ENCODE measurements at places on chromosomes 16 and 17.

DNA sequence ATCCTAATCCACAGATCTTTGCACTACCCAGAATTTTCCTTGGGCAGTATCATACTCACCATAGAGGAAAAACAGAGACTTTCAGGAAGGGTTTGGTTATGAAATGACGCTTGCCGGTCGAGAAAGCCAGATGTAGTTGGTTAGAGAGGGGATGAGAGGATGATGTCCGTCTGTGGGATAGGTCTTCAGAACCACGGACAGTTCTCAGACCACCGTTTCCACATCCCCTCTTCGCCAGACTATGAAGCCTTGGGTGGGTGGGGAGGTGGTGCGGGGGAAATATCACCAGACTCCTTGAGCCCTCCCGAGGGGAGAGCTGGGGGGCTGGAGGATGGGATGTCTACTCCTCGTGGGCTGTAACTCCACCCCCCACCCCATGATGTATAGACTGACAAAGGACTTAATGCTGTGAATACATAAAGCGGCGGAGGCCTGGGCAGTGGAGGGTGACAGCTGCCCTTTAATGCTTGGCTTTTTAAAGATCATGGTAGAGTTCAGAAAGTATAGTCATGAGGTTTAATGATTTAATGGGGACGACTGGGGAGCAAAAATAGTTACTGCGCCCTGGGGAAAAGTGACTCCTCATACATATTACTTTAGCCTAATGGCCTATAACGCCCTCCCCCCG is 96.6 kb downstream of the MRM1 start:
- DNase-seq, result no peak

GRCh38 chr16:12314653-12315185 is 338.2 kb downstream of the SNX29 start:
- DNase-seq, result no peak

DNA sequence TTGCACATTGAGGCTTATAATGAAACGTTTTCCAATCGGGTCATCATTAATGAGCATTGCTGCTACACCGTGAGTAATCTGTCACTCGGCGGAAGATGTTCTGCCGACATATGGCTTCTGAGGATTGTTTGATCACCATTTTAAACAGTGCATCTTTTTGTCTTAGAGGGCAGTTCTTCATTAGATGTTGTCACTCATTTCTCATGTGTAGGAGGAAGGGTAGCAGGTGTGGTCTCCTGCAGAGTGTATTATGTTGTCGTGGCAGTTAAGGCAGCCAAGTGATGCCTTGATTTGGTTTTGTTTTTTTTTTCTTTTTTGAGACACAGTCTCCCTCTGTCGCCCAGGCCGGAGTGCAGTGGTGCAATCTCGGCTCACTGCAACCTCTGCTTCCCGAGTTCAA is 50.5 kb downstream of the SEC14L1 start:
- no peak for DNase-seq

- no peak for DNase-seq
These were observed 62.8 kb upstream of the ADCY9 start for GRCh38 chr16:4179020-4179419.

GRCh38 chr17:56608944-56609343 is 15.4 kb downstream of the NOG start:
- DNase-seq, result no peak

DNA sequence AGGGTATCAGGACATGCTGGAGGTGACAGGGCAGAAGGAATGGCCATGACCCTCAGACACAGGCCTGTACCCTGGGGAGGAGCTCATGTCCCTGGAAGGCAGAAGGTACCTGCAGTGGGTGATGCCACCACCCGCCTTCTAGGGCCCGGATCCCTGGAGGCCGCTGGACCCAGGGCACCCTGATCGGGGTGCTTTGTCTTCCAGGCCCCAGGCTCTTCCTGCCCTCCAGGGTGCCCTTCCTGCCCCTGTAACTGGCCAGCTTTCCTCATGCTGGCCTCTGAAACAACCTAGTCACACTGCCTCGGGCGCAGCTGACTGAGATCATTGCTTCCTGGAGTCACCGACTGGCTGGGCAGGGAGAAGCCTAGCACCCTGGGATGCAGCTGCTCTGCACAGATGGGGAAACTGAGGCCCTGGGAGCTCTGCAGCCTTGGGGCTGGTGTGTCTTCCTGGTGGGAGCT is 5.8 kb downstream of the ADCY7 start:
- no peak for DNase-seq

GRCh38 chr16:84357191-84357651 is 11.1 kb upstream of the ATP2C2 start:
- DNase-seq, result no peak

GRCh38 chr17:32565401-32565800 is 78.6 kb downstream of the CDK5R1 start:
- DNase-seq, result no peak

Data from activated CD4-positive, alpha-beta T cell treated with anti-CD3 and anti-CD28 coated beads for 1 hour (primary cell).